ENCODE measurements at places on chromosomes 13 and 19.

- no peak for DNase-seq
Measured at GRCh38 chr13:49908637-49909036, 27.5 kb downstream of the SPRYD7 start.

GRCh38 chr13:33642374-33643065 is 175.4 kb upstream of the RFC3 start:
- DNase-seq = no peak

- DNase-seq = no peak
Measured at GRCh38 chr19:16915135-16915534, 26.3 kb downstream of the F2RL3 start.

DNA sequence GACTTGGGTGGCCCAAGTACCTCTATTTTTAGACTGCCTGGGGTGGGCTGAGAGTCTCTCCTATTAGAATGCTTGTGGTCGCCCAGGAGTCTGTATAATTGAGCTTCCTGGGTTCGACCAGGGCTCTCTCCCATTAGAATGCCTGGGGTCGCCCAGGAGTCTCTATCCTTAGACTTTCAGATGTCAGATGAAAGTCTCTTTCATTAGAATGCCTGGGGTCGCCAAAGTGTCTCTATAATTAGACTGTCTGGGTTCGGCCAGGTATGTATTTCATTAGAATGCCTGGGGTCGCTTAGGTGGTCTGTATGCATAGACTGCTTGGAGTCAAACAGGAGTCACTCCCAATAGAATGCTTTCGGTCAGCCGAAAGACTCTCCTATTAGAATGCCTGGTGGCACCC is 1471.7 kb downstream of the UQCRFS1 start:
- DNase-seq = no peak

- no peak for DNase-seq
Measured at GRCh38 chr13:24148414-24149235, 11.9 kb upstream of the SPATA13 start.

DNA sequence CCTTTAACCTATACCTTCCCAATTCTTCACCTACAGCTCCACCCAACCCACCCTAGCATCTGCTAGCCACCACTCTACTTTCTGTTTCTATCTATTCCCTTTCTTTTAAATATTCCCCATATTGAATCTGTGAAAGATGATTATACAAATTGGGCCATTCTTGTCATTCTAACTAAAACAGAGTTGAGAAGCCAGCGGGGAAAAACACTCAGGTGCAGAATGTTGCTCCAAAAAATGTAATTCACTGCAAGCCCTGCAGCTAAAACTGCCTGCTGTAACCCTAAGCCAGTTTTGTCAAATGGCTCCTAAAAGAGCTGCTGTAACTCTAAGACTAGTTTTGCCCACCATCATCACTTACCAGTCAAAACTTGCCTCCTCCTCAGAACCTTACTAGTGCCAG is 1468.6 kb upstream of the MIR17HG start:
- DNase-seq = no peak

DNA sequence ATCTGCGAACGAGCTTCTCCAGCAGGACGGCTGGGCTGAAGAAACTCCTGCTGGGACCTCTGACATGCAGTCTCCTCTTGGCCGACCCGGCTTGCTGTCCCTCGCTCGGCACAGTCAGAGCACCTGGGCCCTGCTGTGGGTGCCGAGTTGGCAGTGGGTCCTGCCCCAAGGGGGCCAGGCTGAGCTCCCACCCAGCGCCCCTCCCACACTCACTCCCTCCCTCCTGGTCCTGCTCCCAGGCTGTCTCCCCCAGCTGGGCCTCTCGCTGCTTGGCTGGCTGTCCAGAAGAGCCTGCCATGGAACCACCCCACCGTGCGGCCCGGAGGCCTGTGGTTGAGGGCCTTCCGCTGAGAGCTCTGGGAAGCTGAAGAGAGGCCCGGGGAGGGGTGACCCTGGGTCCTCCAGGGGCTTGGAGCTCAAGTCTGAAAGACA is 6.0 kb downstream of the AKT2 start:
- no peak for DNase-seq

GRCh38 chr13:34357435-34358232 is 539.7 kb downstream of the RFC3 start:
- DNase-seq = no peak

GRCh38 chr13:104809483-104809882 is 1726.0 kb downstream of the EFNB2 start:
- DNase-seq = no peak

DNA sequence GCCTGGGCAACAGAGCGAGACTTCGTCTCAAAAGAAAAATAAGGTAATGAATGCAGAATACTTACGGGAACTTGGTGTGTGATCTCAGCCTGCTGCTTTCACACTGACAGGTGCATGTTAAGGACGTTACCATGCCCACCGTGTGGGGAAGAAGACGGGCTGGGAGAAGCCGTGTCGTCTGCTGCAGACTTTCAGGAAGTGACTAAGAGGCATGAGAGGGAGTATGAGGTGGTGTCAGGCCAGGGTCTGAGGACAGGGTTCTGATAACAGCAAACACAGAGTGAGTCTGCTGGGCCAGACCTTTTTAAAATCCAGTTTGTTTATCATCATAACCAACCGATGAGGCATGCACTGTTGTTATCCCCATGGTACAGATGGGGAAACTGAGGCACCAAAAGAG is 13.6 kb upstream of the GALP start:
- DNase-seq = no peak

DNA sequence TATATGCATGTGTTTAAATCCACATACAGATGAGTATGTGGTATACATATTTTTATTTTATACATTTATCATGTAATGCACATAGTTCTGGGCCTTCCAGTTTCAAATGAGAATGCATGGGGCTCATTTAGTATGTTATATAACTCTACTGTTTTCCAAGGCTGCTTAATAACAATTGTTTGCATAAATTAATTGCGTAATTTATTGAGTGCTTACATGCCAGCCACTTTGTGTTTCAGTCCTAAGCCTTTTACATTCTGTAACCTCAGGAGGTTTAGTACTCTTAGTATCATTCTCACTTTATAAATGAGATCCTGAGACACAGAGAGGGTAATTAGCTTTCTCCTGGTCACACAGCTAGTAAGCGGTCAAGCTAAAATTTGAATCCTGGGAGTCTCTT is 16.7 kb upstream of the CACNG8 start:
- no peak for DNase-seq
